ENCODE measurements at places on chromosomes 3 and 15.

GRCh38 chr3:182715006-182715405 lies 78.3 kb upstream of the ATP11B start:
- no peak for DNase-seq

GRCh38 chr3:4581124-4581424 lies 87.9 kb downstream of the ITPR1 start:
- DNase-seq: no peak

DNA sequence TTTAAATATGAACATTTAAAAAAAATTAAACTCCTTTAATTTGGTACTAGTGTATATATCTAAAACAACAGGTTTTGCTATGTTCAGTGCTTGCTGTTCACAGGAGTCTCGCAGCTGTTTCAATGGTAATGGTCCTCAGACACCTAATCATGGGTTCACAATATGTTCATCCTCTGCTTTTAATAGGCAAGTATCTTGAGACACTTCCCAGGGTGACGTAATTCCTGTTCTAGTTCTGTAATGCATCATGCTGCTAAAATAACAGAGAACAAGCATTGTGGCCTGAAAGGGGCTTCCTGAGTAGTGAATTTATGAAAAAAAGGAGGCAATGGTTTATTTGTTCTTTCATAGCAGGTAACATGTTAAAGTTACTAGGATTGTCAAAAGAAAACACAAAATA lies 625.2 kb upstream of the GBE1 start:
- DNase-seq: peak; percentile 20

- no peak for DNase-seq
Observed at GRCh38 chr3:182108371-182108770, 396.6 kb downstream of the SOX2 start.

- no peak for DNase-seq
Observed at GRCh38 chr3:135740211-135740610, 225.3 kb upstream of the PPP2R3A start.

- DNase-seq: no peak
Observed at GRCh38 chr3:177733233-177733632, 536.0 kb upstream of the TBL1XR1 start.

DNA sequence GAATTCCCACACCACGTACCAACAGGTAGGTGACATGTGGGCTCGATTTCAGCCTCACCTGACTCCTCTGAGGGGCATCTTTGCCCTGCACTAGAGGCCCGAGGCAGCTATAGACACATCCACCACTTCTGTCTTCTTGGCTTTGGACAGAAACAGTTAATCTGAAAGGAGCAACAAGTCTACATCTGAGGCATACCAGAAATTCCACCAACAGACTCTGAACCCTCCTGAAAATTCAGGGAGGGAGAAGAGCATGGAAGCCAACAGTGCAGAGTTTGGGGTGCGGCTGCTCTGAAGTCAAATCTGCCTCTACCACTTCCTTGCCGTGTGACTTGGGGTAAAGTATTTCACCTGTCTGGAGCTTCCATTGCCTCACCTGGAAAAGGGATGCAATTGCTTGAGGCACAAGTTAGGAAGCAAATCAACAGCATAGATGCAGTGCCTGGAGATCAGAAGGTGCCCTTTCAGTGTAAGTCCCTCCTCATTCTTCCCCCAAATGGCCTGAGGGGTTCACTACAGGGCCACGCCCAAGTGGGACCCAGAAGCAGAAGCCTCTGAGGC lies 119.8 kb downstream of the SHQ1 start:
- no peak for DNase-seq

- DNase-seq: peak; percentile 11
Observed at GRCh38 chr3:14725564-14726440, 50.9 kb downstream of the C3orf20 start.

GRCh38 chr3:50436114-50436674 lies 67.2 kb downstream of the CACNA2D2 start:
- DNase-seq: peak; percentile 37

- no peak for DNase-seq
Observed at GRCh38 chr3:89314454-89315098, 207.2 kb downstream of the EPHA3 start.

- DNase-seq: no peak
Observed at GRCh38 chr3:160065282-160065681, 76.6 kb downstream of the IL12A start.

DNA sequence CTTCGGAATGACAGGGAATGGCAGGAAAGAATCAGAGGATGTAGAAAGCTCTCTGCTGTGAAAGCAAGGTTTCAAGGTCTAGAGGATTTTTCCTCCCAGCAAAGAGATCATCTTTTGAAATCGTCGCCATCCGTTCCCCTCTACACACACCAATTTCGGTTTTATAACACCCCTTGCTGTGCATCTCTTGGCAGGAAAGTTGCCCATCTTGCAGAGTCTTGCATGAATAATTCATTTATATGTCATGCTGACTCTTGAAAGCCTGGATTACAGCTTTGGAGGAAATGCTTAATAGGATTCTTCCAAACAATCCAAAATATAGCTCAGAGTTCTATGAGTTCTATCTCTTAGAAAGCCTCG lies 262.7 kb downstream of the CHL1 start:
- no peak for DNase-seq

DNA sequence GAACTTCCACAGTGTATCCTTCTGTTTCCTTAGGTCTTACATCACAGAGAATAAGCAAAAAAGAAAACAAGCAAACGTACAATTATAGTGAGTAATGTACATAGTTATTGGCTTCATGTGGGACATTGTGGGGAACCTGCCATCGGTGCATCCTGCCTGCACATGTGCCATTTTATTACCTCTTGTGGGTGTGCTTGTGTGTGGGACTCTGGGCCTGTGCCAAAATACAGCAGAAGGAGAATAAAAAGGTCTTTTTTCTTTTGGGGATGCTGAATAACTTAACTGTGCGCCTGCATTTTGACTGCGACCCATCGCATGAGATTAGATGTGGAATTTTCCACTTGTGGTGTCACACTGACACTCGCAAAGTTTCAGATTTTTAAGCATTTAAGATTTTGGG lies 169.6 kb upstream of the DCBLD2 start:
- DNase-seq: no peak

DNA sequence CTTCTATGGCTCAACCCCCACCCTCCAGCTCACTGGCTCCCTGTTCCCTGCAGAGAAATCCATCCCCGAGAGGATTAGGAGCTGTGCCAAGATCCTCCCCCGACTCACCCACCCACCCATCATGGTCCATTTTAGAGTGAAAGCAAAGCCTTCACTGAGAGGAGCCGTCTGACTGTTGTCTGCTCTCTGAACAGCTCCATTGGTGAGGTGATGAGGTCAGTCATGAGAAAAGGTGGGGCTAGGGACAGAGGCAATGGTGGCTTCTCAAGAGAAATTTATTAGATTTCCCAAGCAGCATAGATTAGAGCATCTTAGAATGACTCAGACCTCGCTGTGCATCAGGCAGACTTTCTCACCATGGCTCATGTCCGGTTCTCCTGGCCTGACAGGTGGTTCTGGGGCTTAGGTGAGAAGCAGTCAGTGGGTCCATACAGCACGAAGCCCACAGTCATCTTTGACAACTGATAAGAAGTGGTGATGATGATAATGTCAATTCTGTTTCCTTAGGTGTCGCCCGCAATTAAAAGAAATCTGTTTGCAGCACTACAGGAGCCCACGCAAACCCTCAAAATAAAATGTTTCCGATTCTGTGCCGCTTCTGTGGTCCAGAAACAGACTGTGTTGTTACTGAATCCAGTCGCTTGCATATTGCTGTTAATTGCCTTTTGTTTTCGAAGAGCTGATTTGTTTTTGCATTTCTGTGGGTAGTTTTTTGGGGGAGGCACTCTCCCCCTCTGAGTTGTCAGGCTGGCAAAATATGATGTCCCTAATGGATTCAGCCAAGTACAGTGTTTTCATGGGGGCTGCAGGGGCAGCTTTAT lies 24.8 kb upstream of the RHO start:
- no peak for DNase-seq

DNA sequence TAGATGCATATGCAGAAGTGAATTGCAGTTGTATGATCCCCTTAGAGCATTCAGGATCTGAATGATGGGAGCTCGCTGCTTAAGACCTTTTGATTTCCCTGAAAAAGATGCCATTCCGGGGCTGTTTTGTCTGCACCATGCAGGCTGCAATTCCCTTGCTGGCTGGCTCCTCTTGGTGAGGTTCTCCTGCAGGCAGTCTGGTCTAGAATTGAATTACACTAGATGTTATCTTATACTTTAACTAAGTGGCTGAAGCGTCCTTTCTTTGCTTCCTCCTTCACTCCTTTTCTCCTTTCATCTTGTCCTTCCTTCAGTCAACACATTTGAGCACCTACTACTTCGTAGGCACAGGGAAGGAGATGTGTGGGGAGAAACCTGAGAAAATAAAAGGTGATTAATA lies 18.6 kb upstream of the MYZAP start:
- no peak for DNase-seq

DNA sequence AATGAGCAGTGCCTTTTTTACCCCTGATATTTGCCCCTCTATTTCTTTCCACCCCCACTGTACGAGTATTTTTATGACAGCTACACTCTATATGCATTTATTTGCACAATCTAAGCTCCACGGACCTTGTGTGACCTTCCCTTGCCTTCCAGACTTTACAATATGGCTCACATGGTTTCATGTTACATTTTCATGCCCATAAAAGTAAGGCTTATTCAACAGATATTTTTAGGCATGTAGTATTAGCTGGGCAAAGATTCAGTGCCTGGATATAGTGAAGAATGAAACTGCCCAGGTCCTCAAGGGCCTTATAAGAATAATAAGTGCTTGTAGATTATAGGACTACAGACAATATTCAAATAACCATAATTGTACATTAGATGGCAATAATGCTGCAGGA lies 481.9 kb upstream of the CNTN4 start:
- DNase-seq: no peak

DNA sequence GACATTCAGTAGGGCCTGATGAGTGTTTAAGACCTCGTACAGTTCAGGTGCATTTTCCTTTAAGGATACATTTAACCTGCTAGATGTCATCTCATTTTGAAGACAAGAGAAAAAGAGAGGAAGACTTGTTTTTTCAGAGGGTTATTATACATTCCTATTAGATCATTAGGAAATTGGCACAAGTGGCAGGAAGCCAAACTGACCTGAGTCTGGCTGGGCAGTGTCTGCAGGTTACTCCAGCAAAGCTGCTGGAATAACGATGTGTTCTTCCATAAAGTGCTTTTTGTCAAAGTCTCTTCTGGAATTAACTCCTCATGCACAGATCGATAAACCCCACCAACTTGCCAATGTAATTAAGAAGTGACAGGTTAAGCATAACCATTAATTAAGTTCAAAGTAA lies 396.4 kb upstream of the TPRG1 start:
- no peak for DNase-seq

DNA sequence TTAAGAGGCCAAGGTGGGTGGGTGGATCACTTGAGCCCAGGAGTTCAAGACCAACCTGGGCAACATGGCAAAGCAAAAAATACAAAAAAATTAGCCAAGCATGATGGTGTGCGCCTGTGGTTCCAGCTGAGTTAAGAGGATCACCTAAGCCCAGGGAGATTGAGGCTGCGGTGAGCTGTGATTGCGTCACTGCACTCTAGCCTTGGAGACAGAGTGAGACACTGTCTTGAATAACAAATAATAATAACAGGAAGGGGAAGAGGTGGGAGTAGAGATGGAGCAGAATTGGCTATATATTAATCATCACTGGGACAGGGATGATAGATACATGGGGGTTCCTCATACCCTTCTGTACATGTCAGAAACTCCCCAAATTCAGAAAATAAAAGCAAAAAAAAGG lies 23.8 kb upstream of the NMB start:
- no peak for DNase-seq

- no peak for DNase-seq
Observed at GRCh38 chr3:15933439-15934139, 135.8 kb upstream of the ANKRD28 start.

GRCh38 chr3:120678331-120678947 lies 3.6 kb downstream of the HGD start:
- DNase-seq: peak; percentile 14

DNA sequence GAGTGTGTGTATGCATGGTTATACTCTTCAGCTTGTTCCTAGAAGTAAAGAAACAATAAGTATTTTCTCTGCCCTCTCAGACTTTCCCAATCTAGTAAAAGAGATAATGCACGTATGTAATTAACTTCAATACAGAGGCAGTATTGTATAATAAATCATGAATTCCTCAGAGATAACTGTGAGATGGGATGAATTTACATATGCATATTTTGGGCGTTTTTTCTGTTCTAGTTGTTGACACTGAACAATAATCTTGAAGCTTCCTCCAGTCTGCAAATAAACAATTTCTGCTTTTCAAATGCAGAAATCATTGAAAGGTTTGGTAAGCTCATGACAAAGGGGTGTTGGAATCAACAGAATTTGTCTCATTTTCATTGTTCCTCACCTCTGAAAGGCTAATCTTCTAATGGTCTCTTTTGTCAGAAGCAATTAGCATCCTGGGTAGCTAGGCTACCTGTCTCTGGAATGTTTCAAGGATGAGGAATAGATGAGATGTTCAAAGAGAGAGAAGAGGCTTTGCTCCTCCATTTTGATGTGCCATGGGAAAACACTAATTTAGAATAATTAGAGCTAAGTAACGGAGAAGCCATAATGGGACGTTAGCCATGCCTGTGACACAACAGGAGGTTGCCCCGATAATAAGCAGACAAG lies 43.3 kb upstream of the SIAH2 start:
- DNase-seq: no peak

- no peak for DNase-seq
Observed at GRCh38 chr3:171046760-171047159, 20.2 kb upstream of the SLC2A2 start.

DNA sequence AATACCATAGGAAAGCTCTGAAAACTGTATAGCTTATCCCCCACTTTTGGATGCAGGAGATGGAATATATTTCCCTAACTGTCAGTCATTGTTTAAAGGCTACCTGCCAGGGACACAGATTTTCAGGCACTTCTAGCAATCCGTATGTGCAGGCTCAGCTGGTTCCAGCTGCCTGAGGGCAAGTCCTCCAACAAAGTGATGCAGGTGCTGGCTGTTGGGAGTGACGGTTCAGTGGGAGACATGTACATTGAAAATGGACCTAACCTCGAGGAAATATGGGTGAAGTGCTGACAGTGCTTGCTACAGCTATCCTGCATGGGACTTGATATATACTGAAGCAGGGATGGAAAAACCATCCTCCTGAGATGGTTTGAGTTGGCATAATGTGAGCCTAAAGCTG lies 153.1 kb upstream of the GAP43 start:
- DNase-seq: no peak

- no peak for DNase-seq
Observed at GRCh38 chr3:141392897-141393734, 24.8 kb downstream of the ZBTB38 start.

GRCh38 chr15:96576596-96576995 lies 246.1 kb downstream of the NR2F2 start:
- DNase-seq: no peak

GRCh38 chr3:72663429-72663828 lies 184.8 kb downstream of the SHQ1 start:
- no peak for DNase-seq

DNA sequence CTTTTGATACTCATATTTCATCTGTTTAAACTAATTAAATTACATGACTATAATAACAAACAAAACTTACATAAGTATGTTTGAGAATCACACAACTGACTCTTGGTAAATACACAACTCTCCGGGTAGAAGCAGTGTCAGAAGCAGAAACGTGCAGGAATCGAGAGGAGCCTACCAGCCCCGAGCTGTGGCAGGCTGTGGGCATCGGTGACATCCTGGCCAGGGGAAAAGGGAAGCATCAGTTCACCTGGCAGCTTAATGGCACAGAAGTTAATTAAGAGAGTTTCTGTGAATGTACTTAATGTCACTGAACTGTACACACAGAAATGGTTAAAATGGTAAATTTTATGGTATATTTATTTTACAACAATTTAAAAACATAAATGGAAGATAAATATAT lies 90.2 kb downstream of the CRTC3 start:
- DNase-seq: no peak

- DNase-seq: no peak
Observed at GRCh38 chr15:51083641-51084166, 11.0 kb downstream of the TNFAIP8L3 start.

Data from muscle of arm (tissue), 14 donors.